CD8-positive, alpha-beta memory T cell (primary cell): ENCODE measurements at places on chromosomes 6 and 20. TPM values are rescaled to one million over a fixed set of nuclear protein-coding genes. Genes with fewer than 3 reads are reported as not detected.

DNA sequence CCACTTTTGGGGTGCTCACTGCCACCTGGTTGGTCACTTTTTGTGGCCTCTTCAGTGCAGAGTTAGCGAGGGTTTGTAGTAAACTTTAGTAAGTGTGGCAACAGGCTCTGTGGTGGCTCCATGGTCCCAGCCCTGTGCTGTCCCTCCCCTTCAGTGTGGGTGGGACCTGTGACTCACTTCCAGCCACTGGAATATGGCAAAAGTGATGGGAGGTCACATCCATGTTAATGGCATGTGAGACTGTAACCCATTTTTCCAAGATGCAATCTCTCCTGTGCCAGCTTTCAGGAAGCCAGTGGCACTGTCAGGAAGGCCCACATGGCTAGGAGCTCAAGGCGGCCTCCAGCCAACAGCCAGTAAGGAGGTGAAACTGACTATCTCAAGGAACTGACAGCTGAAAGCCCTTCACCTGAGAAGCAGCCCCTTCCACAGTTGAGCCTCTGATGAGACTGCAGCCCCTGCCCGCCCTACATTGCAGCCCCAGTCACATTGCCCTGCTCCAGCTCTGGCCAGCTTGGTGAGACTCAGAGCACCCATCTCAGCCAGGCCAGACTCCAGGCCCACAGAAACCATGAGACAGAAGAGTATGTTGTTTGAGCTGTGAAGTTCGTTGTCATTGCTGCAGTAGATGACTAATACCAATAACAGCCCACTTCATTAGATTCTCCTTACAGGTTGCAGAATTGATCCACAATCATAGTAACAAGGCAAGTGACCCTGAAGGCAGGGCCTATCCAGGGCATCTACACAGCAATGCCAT, 13.1 kb upstream of the CST7 start:
- no peak for DNase-seq

PHACTR2 gene
- total RNA-seq, result 27.8 TPM

DNA sequence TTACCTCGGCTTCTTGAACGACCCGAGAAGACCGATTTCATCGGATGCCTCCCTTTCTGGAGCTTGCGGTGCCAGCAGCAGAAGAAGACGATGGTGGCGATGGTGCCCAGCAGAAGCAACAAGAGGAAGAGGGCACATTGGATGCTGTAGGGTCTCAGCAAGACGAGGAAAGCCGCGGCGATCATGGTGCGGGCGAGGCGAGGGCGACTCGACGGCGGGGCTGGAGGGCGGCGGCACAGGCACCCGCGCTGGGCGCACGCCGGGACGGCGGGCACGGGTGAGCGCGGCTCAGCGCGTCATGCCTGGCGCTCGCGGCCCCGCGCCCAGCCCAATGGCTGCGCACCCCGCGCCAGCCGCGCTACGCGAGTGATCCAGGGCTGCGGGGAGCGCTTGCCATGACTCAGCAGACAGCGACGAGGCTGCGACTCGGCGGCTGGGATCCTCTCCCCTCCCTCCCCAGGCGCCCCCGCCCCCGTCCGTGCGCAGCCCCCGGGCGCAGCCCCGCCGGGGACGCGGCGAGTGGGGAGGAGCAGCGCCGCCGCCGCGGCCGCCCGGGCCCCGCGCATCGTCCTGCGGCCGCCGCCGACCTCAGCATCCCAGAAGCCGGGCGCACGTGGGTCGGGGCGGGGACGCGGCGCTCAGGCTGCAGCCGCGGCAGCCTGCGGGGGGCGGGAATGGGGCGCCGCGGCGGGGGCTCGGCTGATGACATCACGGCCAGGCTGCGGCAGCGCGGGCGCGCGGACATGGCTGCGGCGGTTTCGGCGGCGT, at the start of gene BEND6:
Gene BEND6, plus strand, starts transcription at position 705 of the 768 bp plus-strand sequence. CDS start 26,704 bp downstream, outside the sequence.
- peak; percentile 43 for DNase-seq

- DNase-seq, result no peak
These were observed 258.3 kb upstream of the TFAP2D start for GRCh38 chr6:50455029-50455428.

HRH3 gene
- total RNA-seq, result not detected

CNKSR3 gene
- total RNA-seq, result 0.50 TPM

DNA sequence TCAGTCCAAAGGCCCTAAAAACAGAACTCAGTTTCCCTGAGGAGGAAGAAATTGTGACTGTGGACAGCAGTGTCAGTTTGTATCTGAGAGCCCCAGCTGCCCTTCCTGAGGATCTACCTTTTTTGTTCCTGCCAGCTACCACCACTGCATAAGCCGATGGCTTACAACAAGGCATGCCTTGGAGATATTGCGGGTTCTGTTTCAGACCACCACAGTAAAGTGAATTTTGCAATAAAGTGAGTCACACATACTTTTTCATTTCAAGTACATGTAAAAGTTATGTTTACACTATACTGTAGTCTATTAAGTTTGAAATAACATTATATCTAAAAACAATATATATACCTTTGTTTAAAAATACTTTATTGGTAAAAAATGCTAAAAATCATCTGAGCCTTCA, 9.6 kb upstream of the CST3 start:
- DNase-seq, result no peak
